ENCODE measurements at places on chromosomes 7 and 10.

- no peak for DNase-seq
Observed at GRCh38 chr7:47460251-47460989, 121.5 kb downstream of the TNS3 start.

- no peak for DNase-seq
Observed at GRCh38 chr7:153383781-153384180, 624.2 kb downstream of the ACTR3B start.

GRCh38 chr10:3749011-3749410, 36.0 kb downstream of the KLF6 start:
- no peak for DNase-seq

- no peak for DNase-seq
Observed at GRCh38 chr7:4833691-4834600, 27.9 kb downstream of the PAPOLB start.

- no peak for DNase-seq
Observed at GRCh38 chr10:128219295-128219694, 93.1 kb upstream of the MKI67 start.

DNA sequence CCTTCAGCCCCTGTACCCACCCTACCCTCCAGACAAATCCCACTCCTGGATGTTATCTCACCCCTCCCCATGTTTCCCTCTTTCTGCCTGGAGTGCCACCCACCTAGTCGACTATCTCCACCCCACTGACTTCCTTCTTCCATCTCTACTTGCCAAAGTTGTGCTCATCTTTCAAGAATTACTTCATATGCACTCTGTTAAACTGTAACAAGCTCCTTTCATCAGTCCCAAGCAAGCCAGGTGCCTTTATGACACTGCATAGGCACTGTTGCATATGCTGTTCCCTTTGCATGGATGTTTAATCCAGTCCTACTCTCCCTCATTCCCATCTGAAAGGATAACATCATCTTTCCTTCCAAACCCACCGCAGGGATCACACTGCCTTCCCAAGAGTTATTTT, 8.9 kb upstream of the CDK1 start:
- DNase-seq, result no peak
